Mesenteric fat pad (tissue), 1 donor: ENCODE measurements at places on chromosomes 3 and 15.
A peak's percentile ranks its signal among the peaks of the same experiment; 100 is the strongest.

- DNase-seq, result no peak
These were observed 24.2 kb upstream of the ERICH6 start for GRCh38 chr3:150727653-150728502.

- peak; percentile 69 for DNase-seq
These were observed 98.9 kb upstream of the SLC6A6 start for GRCh38 chr3:14303336-14304100.

- DNase-seq, result no peak
These were observed 105.4 kb downstream of the LINGO1 start for GRCh38 chr15:77527164-77527778.

DNA sequence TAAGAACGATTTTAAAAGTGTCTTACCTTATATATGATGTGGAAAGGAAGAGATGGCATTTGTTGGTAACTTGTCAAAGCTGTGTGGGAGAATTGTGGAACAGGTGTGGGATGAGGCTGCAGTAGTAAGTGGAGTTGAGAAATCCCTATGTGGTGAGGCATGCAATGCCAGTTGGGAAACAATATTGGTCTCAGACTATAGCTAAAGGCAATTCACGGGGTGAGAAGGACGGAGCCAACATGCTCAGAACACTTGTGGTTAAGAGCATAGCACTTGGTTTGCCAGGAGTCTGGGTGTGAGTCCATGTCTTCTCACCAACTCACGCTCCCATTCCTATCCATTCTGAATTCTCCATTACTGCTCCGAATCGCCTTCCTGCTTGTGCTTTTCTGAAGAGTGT, 615.6 kb upstream of the ADAMTS9 start:
- DNase-seq, result no peak

DNA sequence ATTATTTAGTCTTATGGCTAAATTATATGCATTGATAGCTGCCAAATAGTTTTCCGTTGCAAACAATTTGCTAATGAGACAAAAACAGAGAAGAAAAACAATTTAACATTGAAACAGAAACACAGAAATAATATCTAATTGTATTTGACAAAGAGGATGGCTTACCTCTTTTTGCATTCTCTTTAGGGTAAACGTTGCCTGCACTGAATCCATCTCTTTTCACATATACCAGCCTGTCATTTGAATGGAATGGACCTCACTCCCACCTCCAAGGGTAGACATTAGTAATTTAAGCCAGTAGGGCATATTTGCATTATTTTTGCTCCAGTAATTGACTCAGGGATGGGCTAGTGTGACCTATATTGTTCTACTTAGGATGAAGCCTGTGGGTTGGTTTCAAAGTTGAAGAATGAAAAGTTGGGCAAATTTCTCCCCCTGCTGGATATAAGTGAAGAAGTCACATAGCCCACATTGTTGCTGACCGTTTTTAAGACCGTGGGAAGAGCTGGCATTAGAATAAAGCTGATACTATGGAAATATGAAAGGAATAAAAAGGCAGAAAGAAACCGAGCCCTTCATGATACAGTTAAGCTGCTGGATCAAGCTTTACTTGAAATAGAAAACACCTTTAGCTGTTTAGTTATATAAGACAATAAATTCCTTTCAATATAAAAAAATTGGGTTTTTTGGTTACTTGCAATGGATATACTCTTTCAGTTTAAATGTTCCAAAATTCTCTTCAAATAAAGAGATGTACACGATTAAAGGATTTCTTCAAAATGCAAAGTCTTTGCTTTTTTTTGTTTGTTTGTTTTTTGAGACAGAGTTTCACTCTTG, 26.9 kb downstream of the PIERCE2 start:
- no peak for DNase-seq

- DNase-seq, result no peak
These were observed 61.3 kb downstream of the DMXL2 start for GRCh38 chr15:51561271-51561670.

DNA sequence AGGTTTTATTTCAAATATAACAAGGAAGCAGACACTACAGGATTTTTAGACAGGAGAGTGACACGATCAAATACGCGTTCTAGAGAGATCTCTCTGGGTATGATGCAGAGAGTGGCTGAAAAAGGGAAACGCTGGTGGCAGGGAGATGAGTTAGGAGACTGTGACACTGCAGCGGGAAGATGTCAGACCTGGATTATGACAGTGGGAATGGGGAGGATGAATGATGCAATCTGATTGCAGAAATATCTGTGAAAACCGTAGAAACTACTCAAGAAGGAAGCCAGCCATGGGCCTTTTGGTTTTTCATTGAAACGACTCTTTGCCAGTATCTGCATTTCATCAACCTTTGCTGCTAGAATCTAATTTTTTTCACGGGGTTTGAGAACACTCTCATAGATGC, 157.9 kb downstream of the FAM43A start:
- no peak for DNase-seq

- DNase-seq, result no peak
These were observed 148.2 kb downstream of the ADAMTS9 start for GRCh38 chr3:64539451-64540196.

DNA sequence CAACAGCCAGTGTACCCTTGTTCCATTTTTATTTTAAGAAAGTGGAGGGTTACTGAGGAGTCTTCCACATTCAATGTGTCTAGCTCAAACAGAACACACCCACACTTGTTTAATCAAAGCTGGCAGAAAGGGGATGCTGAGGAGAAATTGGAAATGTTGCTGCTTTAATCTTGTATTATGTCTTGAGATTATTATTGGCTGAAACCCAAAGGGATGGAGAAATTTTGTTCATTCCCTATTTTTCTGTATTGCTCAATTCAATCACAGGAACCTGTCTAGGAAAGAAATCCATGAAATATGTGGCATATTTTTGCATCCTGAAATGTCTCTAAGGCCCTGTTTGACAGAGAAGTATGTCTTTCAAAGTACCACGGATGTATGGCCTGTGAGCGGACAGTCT, 238.0 kb downstream of the MYRIP start:
- no peak for DNase-seq

- peak; percentile 41 for DNase-seq
These were observed 23.9 kb upstream of the LOXL1 start for GRCh38 chr15:73902121-73903020.

DNA sequence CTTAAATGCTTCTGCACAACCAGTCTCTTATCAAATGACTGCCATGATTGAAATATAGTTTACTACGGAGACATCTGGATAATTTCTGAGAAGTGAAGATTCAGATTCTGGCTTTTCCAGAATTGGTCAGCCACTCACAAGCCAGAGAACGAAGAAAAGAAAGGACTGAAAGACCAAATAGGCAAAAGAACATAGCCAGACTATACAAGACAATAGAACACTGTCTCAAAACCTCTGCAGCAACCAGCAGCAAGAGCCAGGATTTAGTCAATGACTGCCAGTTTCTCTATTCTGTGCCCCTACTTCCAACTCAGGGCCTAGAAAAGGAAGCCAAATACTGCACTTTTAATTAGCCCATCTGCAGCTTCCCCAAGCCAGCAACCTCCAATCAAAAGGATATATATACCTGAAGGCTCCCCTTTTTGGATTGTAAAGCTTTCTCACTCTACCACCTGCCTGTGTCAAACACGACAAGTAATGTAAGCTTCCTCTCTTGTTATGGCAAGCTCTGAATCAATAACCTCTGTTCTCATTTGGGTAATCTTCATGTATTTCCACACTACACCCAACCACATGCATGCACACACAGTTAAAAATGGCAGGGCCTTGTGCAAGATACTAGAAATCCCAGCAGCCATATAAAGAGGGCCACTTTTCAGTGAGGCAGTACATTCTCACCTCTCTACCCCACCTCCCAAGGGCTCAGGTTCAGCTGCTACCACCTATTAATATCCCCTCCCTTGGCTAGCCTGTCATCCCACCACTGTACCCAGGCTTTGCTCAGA, 97.1 kb downstream of the ERC2 start:
- DNase-seq, result no peak

DNA sequence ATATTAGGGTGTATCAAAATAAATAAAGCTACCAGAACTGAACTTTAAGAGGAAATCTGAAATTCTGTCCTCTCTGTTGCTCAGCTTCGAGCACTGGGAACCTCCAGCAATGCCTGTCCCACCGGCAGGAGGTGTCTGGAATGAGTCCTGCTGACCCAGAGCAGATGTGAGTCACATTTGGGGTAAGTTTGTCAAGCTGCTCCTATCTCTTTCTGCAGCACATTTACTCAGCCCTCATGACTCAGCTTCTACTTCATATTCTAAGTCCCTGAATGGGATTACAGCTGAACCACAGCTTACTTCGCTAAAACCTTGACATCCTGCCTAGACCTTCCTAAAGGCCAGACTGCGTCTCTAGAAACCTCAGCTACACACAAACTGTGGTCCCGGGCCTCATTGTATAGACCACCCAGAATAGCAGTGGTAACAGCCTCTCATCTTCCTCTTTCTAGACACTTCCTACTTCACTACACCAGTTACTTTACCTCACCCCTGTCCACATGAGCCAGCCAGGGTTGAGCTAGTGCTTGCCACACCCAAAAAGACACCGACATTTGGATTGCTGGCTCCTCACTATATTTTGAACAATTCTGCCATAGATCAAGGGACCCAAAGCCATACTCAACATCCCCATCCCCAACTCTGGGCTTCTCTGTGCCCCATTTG, 109.6 kb upstream of the TMCO5A start:
- DNase-seq, result no peak

DNA sequence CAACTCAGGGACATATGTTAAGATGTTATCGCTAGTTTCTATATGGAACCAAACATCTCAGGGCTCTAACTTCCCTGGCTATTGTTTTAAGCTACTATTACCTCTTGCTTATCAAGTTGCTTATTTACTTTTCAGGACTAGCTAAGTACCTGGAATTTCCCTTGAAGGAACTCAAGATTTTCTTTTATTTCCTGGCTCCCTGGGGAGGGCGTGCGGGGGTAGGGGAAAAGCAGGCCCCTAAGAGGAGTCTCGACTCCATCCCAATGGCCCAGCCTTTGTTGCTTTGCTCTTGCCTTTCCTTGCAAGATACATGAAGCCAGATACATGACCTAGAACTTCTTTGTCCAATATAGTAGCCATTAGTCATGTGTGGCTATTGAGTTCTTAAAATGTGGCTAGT, 76.9 kb upstream of the STXBP5L start:
- no peak for DNase-seq

- no peak for DNase-seq
These were observed 551.6 kb downstream of the ZIC1 start for GRCh38 chr3:147960786-147961185.

GRCh38 chr3:21425715-21426114, 325.3 kb downstream of the ZNF385D start:
- no peak for DNase-seq

DNA sequence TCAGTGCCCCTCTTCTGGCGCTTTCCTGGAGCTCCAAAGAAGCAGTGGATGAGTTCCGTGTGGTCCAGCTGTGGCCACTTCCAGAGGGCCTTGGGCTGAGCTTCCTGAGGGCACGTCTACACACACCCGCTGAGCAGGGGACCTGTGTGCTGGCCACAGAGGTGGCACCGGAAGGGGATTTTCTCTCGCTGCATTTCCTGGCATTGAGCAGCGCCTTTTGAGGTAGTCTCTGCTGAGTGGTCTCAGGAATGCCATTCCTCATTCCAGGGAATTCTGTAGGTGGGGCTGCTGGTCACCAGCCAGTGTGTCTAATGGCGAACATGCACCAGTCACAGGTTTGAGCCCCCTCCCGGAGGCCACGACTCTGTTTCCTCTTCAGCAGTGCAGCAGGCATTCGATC, 48.1 kb downstream of the AMOTL2 start:
- DNase-seq, result no peak

- no peak for DNase-seq
These were observed 63.5 kb downstream of the HACD2 start for GRCh38 chr3:123521179-123521969.

DNA sequence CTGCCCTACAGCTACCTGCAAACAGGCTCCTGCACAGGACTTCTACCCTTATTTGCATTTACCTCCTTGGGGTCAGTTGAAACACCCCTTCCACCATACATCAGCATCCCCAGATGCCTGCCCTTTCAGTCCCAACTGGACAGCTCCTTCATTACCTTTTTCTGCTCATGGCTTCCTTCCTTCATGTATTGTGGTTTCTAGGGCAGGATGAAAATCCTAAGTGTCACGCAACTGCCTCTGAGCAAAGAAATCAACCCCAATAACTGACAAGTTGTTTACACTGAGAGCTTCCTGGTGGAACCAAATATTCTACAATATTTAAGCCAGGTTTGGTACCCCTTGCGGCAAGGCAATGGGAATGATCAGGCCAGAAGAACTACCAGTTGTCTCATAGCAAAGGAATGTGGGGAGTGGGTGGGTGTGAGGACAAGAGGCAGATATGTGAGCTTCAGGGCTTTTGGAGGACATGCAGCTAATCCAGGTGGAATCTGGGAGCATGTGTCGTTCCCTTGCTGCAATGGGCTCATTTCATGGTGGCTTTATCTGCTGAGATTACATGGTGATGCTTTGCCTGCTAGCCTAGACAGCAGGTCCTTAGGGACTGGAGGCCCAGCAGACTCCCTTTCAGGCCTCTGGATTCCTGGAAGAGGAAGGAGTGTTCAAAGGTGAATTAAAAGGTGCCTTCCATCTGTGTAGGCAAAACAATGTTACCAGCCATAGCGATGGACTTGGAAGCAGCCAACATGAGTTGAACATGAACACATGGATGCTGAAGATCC, 34.9 kb downstream of the PPCDC start:
- peak; percentile 5 for DNase-seq

DNA sequence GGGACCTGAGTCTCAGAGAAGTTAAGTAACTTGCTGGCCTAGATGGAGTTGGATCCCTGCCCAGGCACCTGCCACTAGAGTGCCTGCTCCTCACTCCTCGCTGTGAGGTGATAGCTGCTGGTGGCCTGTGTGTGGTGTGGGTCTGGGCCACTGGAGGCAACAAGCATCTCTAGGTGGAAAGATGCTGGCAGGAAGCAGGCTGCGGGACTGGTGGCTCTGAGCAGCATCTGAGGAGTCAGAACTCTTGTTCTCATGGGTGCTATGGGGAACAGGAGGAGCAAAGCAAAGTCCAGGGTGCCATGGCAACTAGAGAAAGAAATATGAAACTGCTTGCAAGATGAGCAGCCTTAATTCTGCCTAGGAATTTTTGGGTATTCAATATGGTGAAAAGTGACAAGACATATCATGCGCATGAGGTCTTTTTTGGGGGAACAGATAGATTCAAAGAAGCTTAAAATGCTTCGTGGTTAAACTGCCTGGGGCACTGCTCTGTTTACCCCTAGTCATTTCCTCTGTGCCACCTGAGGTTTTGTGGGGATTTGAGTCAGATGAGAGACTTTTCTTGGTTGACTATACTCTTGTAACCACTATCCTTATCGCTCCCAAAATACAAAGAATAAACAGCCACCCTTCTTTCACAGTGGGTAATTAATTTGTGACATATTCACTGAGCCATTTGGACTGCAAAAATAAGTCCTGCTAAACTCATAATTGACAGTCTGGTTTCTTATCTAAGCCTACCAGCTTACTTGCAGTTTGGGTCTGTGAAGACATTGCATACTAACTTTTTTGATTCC, 50.3 kb downstream of the MED12L start:
- DNase-seq, result no peak

GRCh38 chr3:13277860-13278531, 142.1 kb downstream of the NUP210 start:
- no peak for DNase-seq
